ENCODE measurements at places on chromosomes 6 and 20.

- no peak for DNase-seq
Measured at GRCh38 chr6:148925701-148926100, 178.9 kb downstream of the UST start.

GRCh38 chr20:53995949-53996348, 74.4 kb downstream of the BCAS1 start:
- DNase-seq, result no peak

GRCh38 chr6:135522965-135523692, 25.6 kb upstream of the AHI1 start:
- peak; percentile 58 for DNase-seq

DNA sequence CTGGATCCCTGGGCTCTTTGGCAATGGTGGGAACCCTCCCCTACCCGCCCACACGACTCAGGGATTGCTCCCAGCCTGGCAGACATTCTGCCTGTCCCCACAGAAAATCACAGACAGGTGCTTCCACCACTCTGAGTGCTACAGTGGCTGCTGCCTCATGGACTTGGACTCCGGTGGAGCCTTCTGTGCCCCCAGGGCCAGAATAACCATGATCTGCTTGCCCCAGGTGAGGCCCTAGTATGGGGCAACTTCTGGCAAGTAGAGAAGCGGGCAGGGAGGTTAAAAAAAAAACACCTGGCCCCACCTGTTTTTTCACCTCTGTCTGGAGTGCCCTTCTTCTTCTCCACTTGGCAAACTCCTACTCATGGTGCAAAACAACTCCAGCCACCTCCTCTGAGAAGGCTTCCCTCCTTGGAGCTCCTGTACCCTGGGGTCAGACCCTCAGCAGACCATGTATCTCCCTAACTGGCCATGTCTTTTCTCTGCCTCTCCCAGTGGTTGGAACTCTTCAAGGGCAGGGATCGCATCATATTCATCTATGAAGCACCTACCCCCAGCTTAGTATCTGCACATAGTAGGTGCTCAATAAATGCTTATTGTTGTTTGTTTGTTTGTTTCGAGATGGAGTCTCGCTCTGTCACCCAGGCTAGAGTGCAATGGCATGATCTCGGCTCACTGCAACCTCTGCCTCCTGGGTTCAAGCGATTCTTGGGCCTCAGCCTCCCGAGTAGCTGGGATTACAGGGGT, 1.1 kb downstream of the CLPSL2 start:
- no peak for DNase-seq

GRCh38 chr20:62616728-62617621, 25.3 kb upstream of the SLCO4A1 start:
- DNase-seq, result no peak

DNA sequence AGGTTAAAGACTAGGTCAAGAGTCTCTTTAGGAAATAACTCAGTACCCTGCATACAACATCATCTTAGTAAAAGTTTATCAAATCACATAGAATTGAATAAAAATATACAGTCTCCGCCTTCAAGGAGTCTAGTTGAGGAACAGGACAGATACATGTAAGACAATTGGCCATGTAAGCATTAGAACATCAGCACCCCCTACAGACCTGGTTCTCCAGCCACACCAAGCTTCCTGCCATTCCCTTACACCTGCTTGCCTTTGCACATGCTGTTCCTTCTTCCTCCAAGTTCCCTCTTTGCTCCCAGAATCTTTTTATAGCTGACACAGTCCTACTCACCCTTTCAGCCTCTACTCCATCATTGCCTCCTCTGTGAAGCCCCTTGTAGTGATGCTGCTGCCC, 187.8 kb upstream of the LRFN2 start:
- no peak for DNase-seq

DNA sequence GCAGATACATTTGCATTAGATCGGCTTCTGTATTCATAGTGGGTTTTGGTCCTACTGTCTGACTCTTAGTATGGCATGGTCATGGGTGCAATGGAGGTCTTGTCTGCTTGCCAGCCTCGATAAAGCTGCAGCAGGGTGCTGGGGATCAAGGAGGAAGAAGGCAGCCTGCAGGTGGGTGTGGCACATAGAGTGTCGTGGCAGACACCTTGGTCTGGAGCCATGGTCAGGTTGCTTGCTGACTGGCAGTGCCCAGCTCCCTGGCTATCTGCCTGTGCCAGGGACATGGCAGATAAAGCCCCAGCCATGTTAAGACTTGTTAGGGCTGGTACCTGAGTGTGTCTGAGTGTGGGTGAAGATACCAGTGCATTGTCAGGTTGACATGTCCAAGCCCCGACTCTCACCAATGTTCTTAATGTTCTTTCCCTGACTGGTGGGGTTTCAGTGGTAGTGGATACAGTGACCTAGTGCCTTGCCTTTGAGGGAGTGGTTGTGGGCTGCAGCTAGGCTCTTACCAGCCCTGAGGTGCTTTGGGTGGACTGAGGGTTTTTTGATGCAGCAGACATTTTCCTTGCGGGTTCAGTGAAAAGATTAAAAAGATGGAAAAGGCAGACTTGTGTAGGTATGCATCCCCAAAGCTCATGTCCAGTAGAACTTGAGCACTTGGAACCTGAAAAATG, 1.8 kb downstream of the FAM83D start:
- DNase-seq, result no peak

DNA sequence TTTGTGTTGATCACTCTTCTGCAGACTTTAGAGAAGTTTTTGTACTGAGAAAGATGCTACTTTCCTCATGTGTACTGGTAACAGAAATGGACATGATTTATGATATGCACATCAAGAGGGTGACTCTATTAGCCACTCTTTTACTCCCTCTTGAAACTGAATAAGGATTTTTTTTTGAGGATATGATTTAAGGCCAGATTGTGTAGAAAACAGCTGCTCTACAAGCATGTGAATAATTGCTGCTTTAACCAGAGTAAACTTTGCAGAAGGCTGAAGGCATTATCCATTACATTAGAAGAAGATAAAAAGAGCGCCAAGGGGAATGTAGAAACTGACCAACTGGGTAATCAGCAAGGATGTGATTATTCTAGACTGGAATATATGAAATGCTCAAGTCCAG, 276.2 kb upstream of the MAP3K7 start:
- no peak for DNase-seq

GRCh38 chr6:41872147-41872546, 23.0 kb downstream of the USP49 start:
- DNase-seq, result no peak

GRCh38 chr20:15122613-15123012, 785.2 kb upstream of the FLRT3 start:
- DNase-seq, result no peak

- DNase-seq, result no peak
Measured at GRCh38 chr6:17542243-17542642, 57.9 kb upstream of the FAM8A1 start.

DNA sequence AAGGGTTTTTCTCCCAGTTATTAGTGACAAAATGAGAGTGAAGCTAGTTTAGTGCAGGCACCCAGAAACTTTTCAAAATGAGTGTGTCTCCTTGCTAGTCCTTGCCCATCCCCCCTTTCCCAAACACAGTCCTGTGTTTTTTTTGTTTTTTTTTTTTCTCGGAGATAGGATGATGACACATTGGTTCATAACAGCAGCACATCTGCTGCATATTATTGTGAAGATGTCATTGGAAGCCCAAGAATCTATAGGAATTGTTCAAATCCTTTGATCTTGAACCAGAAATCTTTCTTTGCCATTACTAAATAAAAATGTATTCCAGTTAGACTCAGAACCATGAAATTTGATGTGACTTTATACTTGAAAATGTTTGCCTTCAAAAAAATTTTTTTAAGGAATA, 162.4 kb downstream of the FRK start:
- DNase-seq, result no peak

DNA sequence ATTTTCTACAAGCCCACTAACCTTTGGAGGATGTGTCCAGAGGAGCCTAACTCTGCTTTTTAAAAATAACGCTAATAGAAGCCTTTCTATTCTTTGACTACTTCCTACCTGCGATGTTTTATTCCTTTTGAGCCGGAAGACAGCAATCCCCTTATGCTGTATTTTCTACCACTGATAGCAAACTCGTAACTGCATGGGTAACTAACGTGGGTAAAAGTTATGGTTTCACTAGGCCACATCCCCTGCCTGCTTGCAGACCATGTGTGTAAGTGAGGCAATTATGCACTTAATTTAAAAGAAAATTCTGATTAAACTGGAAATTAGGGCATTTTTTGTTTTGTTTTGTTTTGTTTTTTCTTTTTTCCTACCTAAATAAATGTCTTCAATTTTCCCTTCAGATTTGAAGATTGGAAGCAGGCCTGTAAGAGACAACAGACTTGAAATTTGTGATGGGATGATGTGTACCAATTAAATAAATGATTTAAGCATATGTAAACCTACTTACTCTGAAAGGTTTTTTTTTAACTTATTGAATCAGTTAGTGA, 931 bp downstream of the UFL1 start:
- no peak for DNase-seq

DNA sequence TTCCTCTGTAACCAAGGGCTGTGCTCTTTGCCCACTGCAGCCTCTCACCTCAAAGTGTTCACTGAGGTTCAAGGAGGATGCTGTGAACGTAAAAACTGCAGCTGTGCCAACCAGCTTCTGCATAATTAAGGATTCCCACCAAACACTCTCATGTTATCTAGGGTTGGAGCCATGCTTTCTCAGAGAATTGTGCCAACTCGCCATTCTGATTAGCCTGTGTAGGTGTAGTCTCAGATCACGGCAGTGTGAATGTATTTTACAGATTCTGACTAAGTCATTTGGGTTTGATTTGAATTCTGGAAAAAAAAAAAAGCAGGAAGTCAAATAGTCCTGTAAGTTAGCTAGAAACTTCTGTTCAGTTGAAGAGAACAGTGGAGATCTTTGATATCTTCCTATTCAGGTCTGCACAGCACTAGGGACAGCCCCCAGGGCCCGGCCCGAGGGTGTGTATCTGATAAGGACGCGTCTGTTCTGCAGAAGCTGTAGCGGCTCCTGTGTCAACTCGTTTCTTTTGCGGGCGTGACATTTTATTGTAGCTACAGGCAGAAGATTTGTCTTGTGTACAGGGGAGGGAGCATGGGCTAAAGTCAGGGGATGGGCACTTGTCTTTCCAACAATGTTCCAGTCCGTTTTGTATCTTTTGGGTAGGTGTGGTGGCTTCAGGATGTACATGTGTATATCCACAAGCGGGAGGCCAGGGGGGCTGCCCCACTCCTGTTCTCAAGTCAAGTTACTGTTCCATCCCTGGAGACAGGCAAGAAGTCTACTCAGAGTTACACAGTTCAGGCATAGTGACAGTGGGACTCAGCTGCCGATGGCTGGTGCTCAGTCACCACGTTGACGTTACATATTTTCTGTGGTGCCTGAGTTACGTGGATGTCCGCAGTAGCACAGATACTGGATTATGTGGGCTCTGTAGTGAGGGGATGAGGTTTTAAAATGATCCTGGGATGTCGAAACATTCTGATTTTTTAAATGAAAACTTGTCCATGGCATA, 12.4 kb downstream of the IRF4 start:
- no peak for DNase-seq

- no peak for DNase-seq
Measured at GRCh38 chr20:1215386-1216170, 10.3 kb upstream of the RAD21L1 start.

GRCh38 chr6:148580442-148580841, 166.4 kb upstream of the UST start:
- no peak for DNase-seq

DNA sequence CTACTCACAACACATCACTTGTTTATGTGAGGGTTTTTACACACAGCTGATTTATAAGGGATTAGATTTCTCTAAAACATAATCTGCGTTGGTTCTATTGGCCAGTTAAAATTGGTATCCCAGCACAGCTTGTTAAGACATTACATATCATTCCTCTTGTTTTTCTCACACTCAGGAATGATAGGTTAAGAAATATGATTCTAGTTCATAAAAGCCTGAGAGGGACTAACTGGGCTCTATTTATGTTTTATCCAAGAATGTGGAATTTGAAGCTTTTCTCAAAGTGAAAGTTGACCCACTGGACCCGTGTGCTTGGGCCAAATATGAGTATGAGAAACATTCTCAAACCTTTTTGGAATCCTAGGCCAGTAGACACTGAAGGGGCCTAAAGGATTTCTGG, 117.3 kb downstream of the TMEM170B start:
- no peak for DNase-seq

DNA sequence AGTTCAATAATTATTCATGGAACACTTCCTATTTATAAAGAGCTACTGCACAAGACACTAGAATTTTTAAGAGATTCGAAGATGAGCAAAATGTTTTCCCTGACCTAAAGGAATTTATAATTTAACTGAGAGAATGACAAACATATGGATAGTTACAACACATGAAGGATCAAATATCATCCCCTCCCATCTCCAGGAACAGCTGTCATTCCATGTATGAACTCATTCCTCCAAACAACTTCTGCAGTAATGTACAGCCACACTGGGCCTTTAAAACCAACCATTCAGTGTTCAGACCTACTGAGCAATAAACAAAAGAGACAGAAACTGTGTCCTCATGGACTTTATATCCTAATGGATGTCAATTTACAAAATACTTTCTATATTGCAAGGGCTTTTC, 87.8 kb downstream of the KIF16B start:
- DNase-seq, result no peak

GRCh38 chr6:31785475-31785874, 8.3 kb upstream of the VWA7 start:
- no peak for DNase-seq

DNA sequence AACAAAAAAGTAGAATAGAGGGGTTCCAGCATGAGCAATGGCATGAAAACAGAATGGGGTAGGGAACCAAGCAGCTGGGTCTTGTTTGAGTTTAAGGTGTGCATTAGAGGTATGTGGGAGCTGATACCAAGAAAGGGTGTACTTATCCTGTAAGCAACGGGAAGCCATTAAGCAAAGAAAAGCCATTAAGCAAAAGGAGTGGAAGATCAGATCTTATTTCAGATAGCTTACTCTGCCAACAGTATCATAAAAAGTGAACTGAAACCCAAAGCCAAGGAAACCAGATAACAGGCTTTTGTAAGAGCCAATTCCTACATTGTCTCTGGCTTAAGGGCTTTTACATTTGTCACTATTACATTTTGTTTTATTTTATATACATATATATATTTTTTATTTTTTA, 21.3 kb upstream of the BEND6 start:
- DNase-seq, result no peak

DNA sequence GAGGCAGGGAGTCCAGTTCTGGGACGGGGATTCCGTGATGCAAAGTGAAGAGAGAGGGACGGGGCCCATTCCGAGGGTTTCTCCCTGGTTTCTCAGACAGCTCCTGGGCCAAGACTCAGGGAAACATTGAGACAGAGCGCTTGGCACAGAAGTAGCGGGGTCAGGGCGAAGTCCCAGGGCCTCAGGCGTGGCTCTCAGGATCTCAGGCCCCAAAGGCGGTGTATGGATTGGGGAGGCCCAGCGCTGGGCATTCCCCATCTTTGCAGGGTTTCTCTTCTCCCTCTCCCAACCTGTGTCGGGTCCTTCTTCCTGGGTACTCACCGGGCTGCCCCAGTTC, 35.9 kb upstream of the HLA-G start:
- no peak for DNase-seq

DNA sequence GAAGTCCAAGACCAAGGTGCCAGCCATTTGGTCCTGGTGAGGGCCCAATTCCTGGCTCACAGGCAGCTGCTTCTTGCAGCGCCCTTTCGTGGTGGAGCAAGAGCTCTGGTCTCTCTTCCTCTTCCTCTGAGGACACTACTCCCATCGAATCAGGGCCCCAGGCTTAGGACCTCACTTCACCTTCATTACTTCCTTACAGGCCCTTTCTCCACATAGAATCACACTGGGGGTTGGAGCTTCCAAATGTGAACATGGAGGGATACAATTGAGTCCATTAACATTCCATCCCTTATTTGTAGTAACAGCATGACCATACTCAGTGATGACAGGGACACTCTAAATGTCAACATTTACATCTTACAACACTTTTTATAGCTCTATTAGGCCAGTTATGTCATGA, 2.3 kb downstream of the RAMACL start:
- DNase-seq, result no peak

- no peak for DNase-seq
Measured at GRCh38 chr6:13194852-13195251, 133.5 kb downstream of the TBC1D7 start.
